Stimulated activated CD4-positive, alpha-beta T cell treated with anti-CD3 and anti-CD28 coated beads, Interleukin-1b, Interleukin-23, amount 100 ng/mL, for 1 hour (primary cell): ENCODE measurements at places on chromosomes 2 and 18.

- DNase-seq, result no peak
Observed at GRCh38 chr18:48481092-48481491, 57.7 kb upstream of the CTIF start.

DNA sequence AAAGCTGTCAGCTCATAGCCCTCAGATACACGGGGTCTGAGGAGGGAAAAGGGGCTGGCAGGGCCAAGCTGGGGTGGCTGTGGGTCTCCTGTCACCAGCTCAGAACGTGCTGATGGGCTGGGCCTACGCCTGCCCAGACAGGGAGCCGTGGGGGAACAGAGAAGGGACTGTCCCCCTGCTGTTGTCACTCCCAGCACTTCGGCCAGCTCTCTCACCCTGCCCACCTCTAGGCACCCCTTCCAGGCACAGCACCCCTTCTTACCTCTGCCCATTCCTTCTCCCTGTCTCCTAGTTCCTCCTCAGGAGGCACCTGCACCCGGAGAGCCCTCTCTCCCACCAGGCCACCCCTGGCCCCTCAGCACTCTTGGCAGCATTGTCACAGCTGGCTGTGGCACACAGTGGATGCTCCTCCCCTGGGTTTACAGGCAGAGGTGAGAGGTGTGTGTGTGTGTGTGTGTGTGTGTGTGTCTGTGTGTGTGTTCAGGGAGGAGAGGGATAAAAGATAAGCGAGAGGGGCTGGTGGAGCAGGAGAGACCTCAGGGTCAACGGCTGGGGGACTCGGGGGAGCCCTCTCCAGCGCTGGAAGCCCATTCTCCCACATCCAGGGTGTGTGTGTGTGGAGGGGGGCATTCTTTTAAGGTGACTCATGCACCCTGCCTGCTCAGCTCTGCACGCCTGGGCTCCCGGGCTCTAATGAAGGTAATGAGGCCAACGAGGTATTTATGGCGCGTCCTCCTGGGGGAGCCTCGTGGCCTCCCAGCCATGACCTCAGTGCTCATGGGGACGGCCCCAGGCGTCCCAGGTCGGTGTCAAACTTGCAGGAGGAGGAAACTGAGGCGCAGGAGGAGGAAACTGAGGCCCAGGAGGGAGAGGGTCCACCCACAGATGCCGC lies 66.1 kb upstream of the SMAD7 start:
- DNase-seq, result no peak

DNA sequence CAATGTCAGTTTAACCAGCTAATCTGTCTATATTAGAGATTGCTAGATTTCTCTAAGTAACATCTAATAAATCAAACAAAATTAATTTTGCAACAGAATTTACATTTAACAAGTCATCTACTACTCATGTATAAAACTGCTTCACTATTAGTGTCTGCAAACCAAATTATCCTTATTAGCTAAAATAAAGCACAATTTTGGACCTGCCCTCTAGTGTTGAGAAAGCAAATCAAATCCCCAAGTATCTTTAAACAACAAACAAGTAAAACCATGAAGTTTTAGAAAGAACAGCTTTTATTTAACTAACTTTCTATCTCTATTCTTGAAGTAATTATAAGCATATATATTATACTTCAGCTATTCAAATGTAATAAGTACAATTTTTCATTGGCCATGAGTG lies 113.1 kb upstream of the SP3 start:
- no peak for DNase-seq

- no peak for DNase-seq
Observed at GRCh38 chr2:62343636-62344337, 147.9 kb downstream of the B3GNT2 start.

DNA sequence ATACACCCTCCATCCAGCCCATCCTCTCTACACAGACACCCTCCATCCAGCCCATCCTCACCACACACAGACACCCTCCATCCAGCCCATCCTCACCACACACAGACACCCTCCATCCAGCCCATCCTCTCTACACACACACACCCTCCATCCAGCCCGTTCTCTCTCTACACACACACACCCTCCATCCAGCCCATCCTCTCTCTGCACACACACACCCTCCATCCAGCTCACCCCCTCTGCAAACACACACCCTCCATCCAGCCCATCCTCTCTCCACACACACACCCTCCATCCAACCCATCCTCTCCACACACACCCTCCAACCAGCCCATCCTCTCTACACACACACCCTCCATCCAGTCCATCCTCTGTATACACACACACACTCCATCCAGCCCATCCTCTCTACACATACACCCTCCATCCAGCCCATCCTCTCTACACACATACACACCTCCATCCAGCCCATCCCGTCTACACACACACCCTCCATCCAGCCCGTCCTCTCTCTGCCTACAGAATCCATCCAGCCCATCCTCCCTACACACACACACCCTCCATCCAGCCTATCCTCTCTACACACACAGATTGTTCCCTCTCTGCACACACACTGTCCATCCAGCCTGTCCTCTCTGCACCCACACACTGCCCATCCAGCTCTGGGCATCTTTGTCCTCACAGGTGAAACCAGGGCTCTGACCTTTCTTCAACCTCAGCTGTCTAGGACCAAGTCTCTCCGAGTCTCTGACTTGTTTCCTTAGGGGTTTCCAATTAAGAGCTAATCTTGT lies 81.2 kb downstream of the EIPR1 start:
- DNase-seq, result no peak

GRCh38 chr2:168293766-168294165 lies 46.4 kb upstream of the STK39 start:
- DNase-seq, result no peak

DNA sequence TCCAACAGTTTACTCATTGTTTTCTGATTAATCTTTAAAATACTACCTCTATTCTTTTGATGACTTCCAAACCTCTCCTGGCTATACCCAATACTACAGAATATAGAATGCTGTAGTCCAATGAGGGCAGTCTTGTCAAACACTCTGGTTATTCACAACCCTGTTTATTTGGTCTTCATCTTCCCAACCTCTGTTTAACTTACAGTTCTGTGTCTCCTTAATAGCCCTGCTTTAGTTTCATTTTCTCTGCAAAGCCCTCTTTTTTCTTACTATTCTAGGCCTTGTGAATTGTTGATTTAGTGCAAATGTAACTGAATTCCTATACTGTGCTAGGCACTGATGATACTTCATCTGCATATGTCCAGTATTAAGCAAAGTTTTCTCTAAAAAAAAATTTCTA lies 40.0 kb downstream of the ACVR2A start:
- no peak for DNase-seq

DNA sequence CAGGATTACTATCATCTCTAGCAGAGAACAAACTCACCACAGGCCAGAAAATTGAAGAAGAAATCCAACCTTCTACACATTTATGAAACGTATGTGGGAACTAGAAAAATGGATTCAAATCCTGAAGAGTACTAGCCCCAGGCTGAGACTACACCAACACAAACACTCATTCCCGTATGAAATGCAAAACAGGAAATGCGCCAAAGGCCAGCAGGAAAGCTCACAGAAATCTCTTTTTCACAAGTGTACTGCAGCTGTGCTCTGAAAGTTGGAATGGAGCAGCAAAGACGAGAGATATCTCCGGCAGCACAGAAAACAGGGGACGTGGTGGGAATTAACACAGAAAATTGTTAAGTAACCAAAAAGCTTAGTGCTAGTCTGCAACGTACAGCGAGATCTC lies 913.5 kb downstream of the TDRD15 start:
- no peak for DNase-seq

GRCh38 chr2:102166189-102166845 lies 20.5 kb upstream of the IL1RL2 start:
- DNase-seq, result no peak

DNA sequence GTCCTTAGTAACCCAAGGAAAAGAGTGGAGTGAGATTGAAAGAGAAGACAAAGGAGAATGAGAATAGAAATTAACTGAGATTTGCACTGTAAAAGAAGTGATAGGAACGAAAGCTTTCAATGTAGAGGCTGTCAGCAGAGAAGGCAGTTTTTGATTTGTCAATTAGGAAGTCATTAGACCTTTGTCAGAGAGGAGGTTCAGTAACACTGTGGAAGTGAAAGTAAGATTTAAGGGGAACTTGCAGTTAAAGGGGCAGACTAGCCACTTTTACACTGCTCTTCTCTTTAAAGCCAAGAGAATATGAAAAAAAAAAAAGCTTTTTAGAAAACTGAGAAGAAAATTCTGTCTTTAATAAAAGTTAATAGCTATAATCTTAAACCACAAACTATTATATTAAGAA lies 11.5 kb upstream of the KYNU start:
- no peak for DNase-seq

- no peak for DNase-seq
Observed at GRCh38 chr2:11405599-11406266, 60.2 kb downstream of the E2F6 start.

DNA sequence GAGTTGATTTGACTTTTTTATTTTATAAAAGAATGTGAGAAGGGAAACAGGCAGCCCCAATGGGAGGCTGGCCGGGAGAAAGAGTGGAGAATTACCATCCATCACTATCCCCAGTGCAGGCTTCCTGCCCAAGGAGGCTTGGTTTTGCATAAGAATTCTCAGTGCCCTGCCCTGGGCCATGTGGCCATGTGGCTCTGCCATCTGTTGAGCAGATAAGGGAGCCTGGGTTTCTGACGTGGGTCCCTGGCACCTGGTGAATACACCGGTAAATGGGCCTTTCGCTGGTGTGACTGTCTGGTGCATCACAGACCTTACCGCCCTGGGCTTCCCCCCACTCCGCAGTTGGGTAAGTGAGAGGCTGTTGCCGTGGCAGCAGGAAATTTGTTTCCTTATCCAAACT lies 54.5 kb upstream of the TMEM163 start:
- DNase-seq, result no peak

DNA sequence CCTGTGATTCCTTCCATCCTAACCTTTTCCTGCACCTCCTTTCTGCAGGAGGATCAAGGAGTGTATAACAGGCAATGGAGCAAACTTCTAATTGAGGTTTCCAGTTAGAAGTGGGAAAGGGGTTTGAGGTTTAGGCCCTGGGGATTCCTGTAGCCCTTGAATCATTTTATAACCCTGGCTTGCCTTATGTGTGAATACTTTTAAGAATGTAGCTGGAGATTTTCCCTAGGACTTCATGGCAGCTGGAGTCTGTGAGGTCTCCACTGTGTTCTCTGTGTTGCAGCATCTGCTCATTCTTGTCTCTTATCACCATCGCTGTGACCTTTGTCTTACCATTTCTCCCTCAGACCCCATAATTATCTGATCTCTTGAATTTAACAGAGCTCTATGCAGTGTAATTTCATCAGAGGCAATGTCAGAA lies 370.2 kb upstream of the SLC14A2 start:
- DNase-seq, result no peak

DNA sequence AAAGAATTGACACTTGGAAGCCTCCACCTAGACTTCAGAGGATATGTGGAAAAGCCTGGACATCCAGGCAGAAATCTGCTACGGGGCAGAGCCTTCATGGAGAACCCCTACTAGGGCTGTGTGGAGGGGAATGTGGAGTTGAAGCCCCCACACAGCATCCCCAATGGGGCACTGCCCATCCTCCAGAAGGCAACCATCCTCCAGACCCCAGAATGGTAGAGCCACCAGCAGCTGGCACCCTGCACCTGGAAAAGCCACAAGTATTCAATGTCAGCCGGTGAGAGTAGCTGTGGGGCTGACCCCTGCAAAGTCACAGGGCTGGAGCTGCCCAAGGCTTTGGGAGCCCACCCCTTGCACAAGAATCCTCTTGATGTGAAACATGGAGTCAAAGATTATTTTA lies 53.6 kb upstream of the SNTG2 start:
- DNase-seq, result no peak

GRCh38 chr2:186714611-186715010 lies 20.8 kb downstream of the FAM171B start:
- no peak for DNase-seq

GRCh38 chr2:69452687-69453086 lies 15.5 kb upstream of the NFU1 start:
- no peak for DNase-seq

DNA sequence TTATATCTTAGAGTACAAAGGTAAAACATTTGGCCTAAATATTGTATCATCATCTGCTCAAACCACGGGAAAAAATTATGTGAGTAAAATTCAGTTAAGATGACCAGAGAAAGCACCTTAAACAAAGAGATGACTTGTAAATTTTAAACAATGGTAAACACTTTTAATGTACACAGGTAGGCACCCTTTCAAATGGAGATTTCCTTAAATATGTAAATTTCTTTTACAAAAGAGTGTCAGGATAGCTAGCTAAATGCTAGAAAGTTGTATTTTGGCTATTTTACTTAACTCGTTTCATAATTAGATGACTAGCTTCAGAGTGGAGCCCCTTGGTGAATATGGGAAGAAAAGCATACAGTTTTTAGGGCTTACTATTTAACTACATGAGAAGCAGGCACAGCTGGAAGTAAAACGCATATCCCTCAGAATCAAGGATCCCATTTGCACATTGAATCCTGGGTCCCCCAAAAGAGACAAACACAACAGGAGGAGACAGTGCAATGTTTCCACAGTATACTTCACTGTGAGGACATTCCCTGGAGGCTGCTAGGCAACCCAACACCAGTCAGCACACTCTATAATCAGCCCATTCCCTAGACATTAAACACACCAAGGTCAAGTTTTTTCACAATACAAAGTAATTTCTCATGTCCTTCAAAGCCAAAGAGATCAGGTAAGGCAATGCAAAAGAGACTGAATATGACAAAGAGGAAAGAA lies 1154.4 kb downstream of the DPP10 start:
- DNase-seq, result no peak

DNA sequence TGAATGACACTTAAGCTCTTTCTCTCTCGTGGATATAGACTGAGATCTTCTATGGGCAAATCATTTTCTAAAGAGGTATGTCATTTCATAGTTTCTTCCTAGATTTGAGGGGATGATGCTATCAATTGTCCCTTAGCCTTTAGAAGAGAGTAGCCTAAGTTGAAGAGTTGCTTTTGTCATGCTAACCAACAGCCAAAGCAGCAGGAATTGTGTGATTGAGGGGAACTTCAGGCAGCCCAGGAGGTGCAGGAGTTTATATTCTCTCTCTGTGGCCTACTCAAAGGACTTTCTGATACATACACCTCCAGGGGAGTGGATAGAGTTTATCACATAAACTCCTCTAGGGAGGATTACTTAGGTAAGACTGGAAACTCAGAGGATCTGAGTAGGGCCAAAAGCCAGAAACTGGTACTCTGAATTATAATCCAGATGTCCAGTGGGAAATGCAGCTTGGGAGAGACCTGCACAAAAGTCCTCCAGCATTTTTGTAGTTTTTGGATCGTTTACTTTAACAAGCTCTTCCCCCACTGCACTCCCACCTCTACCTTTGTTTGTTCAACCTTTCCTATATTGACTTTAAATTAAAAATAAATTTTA lies 150.7 kb upstream of the CCDC68 start:
- no peak for DNase-seq

DNA sequence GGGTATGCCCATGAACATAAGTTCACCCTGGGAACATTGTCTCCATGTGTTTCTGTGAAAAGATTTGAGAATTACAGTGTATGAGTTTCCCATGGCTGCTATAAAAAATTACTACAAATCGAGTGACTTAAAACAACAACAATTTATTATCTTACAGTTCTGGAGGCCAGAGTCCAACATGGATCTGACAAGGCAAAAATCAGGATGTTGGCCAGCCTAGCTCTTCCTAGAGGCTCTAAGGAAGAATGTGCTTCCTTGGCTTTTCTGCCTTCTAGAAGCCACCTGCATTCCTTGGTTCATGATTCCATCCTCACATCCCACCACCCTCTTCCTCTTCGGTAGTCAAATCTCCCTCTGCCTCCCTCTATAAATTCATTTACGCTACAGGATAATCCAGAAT lies 38.6 kb downstream of the FAM124B start:
- DNase-seq, result no peak

GRCh38 chr2:181300600-181301291 lies 156.4 kb upstream of the ITGA4 start:
- DNase-seq, result no peak

- DNase-seq, result no peak
Observed at GRCh38 chr2:94997981-94998930, 27.3 kb upstream of the MAL start.
